ENCODE measurements at places on chromosomes 3 and 15.
A peak's percentile ranks its signal among the peaks of the same experiment; 100 is the strongest.

DNA sequence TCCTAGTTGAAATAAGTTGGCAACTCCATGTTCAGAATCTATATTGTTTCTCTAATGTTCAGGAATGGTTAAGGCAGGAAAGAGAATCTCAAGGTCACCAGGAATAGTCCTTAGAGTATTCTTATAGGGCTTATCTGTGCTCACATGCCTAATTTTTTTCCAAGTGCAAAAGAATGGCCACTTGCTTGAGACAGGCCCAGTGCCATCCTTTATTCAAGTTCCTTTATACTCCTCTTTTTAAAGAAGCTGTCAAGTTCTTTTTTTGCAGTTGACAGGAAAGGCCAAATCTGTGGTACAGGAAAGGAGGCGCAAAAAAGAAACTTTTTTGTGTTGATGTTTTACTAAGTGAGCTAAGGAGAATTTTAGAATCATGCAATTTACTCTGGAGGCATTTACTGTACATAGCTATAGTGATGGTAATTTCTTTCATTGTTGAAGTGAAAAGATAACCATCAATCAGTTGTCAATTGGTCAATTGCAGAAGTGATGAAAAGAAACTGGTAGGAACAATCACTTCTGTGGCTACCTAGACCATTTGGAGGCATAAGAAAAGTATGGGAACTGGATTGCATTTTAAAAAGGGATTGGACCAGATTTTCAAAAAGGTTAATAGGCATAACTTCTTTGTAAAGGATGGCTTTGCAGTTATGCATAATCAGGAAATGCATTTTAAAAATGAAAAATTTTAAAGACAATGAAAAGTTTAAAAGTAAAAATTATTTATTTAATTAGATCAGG lies 102.5 kb upstream of the SOX2 start:
- DNase-seq: no peak

- DNase-seq: no peak
Measured at GRCh38 chr15:76398317-76399104, 61.9 kb downstream of the ISL2 start.

DNA sequence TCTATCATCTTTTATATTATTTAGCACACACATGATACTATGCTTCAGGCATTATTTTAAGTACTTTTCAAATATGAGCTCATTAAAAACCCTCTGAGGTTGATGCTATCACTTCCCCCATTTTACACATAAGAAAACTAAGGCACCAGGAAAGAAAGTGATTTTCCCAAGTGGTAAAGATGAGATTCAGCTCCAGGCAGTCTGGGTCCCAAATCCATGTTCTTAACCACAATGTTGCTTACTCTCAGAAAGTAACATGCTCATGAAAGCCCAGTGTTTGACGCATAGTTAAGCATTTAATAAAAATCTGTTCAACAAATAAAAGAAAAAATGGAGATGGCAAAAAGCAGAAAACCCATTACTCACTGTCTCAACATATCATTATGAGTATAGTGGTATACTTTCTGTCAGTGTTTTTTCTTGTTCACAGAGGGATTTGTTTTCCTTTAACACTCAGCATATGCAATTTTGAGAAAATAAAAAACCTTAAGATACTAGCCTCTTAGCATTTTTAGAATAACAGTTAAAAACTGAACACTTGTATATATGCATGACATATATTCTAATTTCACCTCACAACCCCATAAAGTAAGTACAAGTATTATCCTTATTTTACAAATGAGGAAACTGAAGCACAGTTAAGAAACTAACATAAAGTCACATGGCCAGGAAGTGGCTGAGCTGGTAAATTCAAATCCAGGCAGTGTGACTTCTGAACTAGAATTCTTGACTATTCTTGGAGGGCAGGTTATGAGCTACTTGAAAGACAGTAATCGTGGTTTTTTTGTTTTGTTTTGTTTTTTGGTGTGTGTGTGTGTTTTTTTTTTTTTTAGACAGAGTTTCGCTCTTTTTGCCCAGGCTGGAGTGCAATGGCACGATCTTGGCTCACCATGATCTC lies 10.4 kb downstream of the PEAK1 start:
- DNase-seq: peak; percentile 27

DNA sequence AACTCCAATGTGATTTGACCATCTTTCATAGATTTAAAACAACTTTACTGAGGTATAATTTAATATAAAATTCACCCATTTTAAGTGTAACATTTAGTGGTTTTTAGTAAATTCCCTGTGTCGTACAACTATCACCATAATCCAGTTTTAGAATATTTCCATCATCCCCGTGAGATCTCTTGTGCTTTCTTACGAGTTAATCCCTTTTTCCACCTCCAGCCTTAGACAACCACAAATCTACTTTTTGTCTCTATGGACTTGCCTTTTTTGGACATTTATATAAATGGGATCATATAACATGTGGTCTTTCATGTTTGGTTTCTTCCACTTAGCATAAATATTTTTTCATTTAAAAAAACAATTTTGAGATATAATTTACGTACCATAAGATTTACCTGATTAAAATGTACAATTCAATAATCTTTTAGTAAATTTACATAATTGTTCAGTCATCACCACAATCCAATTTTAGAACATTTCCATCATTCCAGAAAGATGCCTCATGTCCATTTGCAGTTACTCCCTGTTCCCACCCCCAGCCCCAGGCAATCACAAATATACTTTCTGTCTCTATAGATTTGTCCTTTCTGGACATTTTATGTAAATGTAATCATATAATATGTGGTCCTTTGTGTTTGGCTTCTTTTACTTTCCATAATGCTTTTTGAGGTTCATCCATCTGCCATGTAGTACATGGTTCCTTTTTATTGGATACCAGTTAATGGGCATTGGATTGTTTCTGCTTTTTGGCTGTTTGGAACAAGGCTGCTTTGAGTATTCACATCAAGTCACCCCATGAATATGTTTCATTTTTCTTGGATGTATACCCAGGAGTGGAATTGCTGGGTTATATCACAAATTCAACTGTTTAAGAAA lies 3.1 kb downstream of the OXSR1 start:
- no peak for DNase-seq

DNA sequence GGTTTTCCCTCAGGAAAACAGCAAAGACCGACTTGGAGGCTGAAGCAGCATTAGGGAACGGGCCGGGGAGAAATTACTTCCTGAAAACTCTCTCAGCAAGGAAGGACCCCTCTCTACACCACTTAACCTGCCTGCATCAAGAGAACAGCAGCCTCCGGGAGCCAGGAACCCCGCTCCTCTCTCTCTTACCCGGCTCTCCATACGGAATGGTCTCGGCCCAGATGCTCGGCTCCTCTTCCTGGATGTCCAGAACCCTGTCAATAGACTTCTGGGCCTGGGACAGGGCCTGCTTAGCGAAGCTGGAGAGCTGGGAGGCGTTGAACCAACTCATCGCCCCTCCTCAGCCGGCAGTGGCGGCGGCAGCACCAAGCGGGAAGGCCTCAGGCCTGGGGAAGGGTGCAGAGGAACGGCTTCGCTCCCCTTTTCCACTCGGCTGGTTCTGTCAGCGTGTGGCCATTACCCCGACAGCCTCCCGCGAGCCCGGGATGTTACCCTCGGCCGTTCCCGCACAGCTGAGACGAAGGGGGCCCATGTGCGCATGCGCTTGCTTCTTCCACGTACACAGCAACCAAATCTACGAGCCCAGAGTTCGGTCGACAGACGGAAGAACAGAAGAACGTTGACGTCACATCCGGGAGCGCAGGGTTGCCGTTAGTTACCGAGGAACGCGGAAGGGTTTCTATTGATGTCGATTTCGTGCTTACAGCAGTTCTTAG lies at the start of gene TMF1:
TMF1 (minus strand) TSS at position 578 of the 716 bp plus-strand sequence; CDS start at position 331, 247 bp downstream.
- peak; percentile 99 for DNase-seq

- DNase-seq: no peak
Measured at GRCh38 chr3:36792342-36792741, 28.0 kb upstream of the DCLK3 start.

DNA sequence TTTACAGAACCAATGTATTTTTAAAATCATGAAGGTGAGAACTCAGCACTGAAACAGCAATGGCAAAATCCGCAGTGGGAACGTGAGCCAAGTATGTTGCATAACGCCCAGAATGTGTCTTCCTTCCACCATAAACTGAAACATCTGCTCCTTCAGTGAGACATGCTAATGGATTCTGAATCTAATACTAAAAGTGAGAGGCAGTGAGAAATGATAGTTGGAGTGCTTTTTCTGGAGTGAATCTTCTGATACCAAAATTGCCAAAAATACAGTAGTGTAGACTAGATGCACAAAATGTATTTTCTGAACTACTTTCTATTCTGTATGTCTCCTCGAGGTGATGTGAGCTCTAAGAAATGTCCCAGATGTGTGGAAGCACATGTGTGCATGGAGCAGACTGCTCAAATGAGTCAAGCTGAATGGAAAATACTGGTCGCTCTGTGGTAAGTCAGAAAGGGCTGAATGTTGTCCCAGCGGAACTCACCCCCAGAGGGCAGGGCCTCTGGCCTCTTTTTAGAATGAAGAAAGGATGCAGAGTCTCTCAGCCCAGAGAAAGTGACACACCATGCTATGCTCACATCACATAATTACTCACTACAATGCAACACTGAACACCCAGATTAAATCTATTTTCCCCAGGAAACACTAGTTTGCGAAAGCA lies 73.0 kb downstream of the ATP10A start:
- peak; percentile 65 for DNase-seq

GRCh38 chr3:65810302-65810701 lies 228.4 kb downstream of the MAGI1 start:
- no peak for DNase-seq

DNA sequence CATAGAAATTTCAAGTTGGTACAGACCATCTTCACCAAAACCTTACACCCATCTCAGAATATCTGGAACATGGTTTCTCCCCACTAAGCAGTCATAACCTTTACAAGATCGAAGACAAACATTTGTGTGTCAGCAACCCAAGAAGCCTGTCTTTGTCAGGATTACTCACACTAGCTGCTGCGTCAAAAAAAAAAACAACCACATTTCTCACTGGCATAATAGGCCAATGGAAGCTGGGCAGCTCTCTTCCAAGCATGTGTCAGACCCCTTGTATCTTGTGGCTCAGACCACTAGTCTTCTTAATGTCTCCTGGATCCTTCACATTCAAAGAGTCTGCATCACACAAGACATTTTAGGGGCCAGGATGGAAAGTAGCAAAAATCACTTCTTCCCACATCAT lies 266.9 kb upstream of the IGF1R start:
- no peak for DNase-seq

- DNase-seq: no peak
Measured at GRCh38 chr3:116663161-116664110, 46.1 kb upstream of the TUSC7 start.

DNA sequence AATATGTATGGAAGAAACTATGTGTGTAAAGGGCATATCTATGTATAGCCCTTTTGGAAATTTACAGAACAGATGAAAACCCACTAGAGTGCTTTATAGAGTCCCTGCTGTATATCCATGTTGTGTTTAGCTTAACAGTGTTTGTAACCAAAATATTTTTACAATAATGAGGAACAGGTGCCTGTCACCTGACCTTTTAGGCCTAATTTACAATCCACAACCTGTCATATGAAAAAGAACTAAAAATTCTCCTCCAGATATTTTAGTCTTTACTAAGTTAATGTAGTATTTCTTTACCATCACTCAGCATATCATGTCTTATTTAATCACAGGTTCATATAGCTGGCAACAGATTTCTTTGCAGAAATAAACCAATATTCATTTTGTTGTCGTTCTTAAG lies 16.4 kb upstream of the SATB1 start:
- no peak for DNase-seq

DNA sequence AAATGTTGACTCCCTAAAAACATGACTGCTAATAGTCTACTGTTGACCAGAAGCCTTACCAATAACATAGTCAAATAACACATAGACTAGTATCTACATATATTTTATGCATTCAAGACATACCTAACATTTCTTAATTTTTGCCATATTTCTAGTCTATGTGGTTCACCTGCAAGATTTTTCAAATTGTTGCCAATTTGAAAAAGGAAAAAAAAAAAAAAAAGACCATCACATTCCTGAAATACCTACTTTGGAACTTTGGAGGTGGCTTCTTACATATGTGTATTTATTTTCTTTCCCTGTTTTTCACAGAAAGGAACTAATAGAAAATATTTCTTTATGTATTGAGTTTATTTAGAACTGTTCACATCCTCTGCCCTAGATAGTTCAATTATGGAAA lies 13.4 kb upstream of the ATP13A3 start:
- no peak for DNase-seq

GRCh38 chr3:119302697-119303551 lies 8.7 kb downstream of the ARHGAP31 start:
- no peak for DNase-seq

GRCh38 chr15:67358812-67359211 lies 104.2 kb downstream of the IQCH start:
- peak; percentile 10 for DNase-seq

DNA sequence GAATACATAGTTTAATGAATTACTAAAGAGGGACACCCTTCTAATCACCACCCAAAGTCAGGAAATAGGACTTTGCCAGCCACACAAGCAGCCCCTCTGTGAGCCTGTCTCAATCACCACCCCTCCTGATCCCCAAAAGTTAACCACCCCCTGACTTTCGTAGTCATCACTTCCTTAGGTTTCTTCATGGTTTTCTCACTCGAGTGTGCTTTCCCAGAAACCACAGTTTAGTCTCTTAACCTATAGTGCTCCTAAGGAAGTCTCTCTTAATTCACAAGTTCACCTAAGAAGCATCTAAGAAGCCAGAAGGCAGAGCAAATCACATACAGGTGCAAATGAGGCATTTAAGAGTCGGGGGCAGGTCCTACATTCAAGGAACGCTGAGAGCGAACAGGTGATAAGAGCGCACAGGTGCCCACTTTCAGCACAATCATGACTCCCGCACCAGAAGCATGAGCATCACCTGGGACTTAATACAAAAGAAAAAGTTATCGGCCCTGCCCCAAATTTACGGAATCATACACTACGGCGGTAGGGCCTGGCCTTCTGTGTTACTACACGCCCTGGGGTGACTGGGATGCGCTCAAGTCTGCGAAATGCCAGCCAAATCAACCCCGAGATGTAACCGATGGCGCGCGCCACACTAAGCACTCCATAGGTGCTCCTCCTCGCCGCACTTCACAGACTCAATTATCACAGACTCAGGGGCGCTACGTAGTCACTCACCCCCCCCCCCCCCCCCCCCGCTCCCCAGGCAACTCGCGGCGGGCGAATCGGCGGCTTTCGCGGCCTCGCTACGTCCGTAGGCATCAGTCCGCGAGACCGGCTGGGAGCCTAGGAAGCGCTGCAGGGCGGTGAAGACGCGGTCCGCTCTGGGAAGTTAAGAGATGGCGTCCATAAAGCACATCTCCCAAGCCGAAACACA lies 815 bp downstream of the ULK4 start:
- peak; percentile 40 for DNase-seq

GRCh38 chr3:167409611-167410010 lies 29.5 kb upstream of the ZBBX start:
- DNase-seq: no peak

DNA sequence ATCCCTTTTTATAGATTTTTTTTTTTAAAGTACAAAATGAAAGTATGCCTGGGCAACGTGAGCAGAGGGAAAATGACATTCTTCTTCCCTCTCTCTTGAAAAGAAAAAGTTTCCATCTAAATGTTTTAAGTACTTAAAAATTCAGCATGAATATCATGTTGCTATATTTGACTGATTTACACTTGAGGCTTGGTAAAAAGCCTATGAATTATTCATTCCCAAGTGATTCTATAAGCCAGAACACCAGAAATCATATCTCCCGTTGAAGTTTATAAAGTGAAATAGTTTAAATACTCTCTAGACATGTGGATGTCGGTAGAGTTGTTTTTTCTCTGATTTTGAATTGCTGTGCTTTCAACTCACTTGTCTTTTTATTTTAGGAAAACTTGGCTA lies 276.2 kb upstream of the RARB start:
- DNase-seq: no peak

Data from Ammon's horn (tissue), 1 donor.